WTC11 (cell line): ENCODE measurements at places on chromosomes 7 and 10. TPM values are rescaled to one million over a fixed set of nuclear protein-coding genes. Genes with fewer than 3 reads are reported as not detected.

GRCh38 chr7:25282194-25282593 lies 53.9 kb upstream of the NPVF start:
- DNase-seq, result no peak

- DNase-seq, result no peak
These were observed 136.6 kb downstream of the ARID5B start for GRCh38 chr10:62037890-62038608.

DNA sequence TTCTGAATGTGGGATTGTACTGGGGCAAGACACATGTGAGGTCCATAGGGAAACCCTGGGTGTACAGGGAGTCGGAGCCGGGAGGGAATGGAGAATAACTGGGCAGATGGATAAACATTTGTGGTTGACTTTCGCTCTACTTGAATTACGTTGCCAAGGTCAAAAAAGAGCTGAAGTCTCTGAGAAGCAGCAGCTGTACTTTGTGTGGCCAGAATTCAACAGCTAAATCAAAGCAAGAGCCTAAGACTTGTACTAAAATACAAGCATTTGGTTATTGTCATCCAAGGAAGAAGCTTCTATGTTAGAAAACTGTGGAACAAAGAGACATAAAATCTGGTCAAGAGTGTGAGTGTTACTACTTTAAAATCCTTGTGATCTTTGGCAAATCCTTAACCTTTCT lies 457.2 kb downstream of the ARL4A start:
- DNase-seq, result no peak

DNA sequence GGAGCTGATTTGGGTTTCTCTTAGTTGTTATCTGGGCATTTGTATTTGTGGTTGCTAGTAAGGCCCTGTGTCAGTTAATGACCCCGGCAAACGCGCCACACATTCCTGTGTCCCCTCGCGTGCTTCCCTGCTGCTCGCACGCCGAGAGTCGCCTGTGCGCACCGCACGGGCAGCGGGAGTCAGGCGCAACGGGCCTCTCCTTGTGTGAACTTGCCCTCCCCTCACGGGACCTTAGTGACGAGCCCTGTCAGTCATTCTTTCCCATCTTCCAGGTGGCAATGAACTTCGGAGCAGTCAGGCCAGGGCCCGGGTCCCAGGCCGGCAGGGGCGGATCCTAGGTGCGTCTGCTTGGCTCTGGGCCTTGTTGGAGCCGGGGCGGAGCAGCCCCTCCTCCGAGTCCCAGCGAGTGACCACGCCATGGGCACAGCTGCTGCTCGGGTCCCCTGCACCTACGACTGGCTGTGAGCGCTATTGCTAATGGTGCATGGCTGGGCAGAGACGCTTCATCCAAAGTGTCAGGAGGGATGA lies 12.4 kb upstream of the PRKAR1B start:
- DNase-seq, result no peak

DNA sequence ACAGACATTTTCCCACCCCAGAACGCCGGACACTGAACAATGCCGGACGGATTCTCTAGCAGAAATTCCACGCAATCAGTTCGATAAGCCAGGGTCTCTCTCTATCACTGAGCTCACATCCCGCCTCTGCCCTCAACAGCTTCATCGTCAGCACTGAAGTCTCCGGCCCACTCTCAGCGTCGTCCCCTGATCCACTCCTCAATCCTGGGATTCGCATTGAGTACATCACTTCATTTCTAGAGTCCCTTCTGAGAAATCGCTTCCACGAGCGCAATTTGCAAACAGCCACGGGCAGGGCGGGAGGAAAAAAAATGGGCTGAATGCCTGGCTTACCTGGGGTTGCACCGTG lies 365 bp downstream of the YME1L1 start:
- no peak for DNase-seq

DNA sequence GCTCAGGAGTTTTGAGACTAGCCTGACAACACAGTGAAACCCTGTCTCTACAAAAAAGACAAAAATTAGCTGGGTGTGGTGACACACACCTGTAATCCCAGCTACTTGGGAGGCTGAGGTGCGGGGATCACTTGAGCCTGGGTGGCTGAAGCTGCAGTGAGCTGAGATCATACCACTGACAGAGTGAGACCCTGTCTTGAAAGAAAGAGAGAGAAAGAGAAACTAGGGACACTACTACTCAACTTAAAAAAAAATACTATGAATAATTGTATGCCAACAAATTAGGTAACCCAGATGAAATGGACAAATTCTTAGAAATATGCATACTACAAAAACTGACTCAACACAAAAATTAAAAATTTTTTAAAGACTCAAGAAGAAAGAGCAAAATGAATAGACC lies 28.5 kb downstream of the SMURF1 start:
- DNase-seq, result no peak

GRCh38 chr7:2289111-2289586 lies 25.1 kb downstream of the SNX8 start:
- no peak for DNase-seq

FXYD4 gene
- total RNA-seq, result not detected in 3 replicates

LIPK gene
- total RNA-seq, result not detected in 3 replicates

GRCh38 chr10:68516766-68517165 lies 10.6 kb downstream of the SLC25A16 start:
- DNase-seq, result no peak

DNA sequence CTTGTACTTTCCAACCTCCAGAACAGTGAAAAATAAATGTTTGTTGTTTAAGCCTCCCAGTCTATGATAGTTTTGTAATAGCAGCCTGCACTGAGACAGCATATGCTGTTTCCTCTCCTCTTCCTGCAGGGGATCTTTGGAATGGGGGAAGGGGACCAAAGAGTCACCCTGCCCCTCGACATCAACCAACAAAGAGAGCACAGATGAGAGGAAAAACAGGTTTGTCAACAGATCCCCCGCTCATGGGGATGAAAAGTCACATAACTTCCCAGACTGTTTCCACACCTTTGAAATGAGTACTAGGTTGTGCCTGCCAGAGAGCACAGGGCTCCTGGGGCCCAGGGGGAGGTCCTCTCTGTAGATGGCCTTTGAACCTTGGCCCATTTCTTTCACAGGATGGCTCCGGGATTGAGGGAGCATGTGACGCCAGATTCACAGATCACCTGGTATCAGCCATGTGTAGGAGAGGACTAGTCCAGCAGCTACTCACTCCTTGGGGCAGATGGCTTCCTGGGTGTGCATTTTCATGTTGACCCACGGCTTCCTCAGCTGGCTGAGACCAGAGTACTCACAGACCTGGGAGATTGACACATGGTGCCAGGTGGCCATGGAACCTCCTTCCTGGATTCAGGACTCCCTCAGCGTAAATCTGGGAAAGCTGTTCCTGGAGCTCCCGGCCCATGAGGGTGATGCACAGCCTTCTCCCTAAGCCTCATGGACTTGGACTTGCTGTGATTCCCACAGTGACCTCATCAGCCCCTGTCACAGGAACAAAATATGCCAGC lies 125.6 kb downstream of the CXCL12 start:
- no peak for DNase-seq

DNA sequence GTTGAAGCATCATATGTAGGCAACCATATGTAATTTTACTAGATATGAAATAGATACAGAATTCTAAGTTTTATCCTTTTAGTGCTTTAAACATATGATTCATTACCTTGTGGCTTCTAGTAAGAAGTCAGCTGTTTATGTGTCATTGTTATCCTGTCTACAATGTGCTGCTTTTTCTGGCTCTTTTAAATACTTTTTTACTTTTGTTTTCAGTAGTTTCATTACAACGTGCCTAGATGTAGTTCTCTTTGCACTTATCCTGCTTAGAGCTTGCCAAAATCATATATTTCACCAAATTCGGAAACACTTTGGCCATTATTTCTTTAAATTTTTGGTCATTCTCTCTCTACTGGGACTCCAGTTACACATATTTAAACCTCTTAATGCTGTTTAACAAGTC lies 26.4 kb downstream of the YAE1 start:
- no peak for DNase-seq

- DNase-seq, result no peak
These were observed 94.1 kb downstream of the HBP1 start for GRCh38 chr7:107262857-107263256.

DNA sequence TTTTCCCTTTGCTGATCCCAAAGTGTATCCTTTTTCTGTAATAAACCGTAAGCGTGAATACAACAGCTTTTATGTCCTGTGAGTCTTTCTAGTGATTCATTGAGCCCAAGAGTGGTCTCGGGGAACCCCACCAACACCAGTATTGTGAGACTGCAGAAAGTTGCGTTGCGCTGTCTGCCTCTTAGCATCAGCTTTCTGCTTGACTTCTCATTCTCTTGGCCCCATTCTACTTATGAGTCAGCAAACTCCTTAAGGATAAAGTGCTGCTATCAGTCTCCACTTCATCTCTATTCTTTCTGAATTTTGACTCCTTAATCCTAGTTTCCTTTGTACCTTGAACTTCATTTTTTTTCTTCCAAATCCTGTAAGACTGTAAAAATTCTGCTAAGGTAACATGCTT lies 184.3 kb upstream of the MBL2 start:
- no peak for DNase-seq

GRCh38 chr7:837001-837400 lies 4.7 kb downstream of the SUN1 start:
- DNase-seq, result no peak

GRCh38 chr7:2307690-2308107 lies 6.5 kb downstream of the SNX8 start:
- DNase-seq, result no peak

- DNase-seq, result no peak
These were observed 85.6 kb upstream of the AGR3 start for GRCh38 chr7:16967300-16967811.

IDI2 gene
- not detected in 3 replicates for total RNA-seq

- no peak for DNase-seq
These were observed 326.0 kb upstream of the MTPN start for GRCh38 chr7:136303162-136303561.
